ENCODE measurements at places on chromosomes 5 and 9.

DNA sequence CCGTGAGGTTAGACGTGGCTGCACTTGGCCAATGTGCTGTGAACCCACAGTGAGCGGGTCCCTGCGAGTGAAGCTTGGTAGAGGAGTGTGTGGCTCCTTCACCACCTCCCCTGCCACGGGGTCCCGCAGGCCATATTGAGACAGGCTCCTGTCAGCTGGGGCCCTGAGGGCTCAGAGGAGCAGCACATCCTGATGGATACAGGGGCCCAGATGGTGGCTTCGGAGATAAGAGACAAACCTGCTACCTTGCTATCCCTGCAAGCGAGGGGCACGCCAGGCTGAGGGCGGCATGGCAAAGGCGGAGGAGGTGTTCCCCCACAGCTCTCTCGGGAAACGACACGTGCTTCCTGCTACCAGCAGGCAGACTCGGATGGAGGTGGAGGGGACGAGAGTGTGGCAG is 33.1 kb downstream of the SLC6A3 start:
- no peak for DNase-seq

- DNase-seq: no peak
Observed at GRCh38 chr5:115471345-115472063, 73.1 kb downstream of the FEM1C start.

- DNase-seq: no peak
Observed at GRCh38 chr9:120742951-120743416, 28.7 kb upstream of the MEGF9 start.

DNA sequence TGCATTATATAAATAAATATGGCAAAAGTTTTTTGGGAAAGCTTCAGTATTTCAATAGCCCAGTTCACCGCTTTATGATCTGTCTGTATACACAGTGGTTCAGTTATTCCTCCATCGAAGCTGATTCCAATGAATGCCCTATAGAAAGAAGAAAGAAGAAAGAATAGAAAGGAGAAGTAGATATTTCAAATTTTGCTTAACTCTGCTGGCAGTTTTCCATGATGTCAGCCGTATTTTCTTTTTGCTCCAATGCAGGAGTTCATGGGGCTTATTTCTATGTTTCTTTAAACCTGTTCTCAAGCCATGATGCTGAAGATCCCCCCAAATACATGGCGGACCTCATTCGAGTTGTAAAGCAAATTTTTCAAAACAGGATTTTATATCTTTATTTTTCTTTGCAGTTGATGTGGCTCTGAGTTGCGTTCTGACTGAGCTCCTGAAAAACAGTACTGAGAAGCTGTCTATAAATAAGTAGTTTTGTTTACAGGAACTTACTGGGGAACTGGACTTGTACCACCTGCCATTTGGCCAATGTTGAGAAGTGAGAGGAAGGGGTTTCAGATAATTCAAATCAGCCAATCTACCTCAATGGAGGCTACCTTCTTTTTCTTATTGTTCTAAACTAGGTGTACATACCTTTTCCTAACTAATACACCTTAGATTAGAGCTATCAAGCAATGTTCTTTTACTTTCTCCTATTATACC is 418.5 kb upstream of the MEF2C start:
- no peak for DNase-seq

GRCh38 chr5:153755913-153756500 is 265.5 kb downstream of the GRIA1 start:
- DNase-seq: no peak

- DNase-seq: no peak
Observed at GRCh38 chr5:107291866-107292265, 378.9 kb downstream of the EFNA5 start.
